Muscle of arm (tissue), 14 donors: ENCODE measurements at places on chromosomes 6 and 20. TPM values are rescaled to one million over a fixed set of nuclear protein-coding genes. Genes with fewer than 3 reads are reported as not detected.

- no peak for DNase-seq
These were observed 85.2 kb downstream of the PLEKHG1 start for GRCh38 chr6:150684714-150685459.

DNA sequence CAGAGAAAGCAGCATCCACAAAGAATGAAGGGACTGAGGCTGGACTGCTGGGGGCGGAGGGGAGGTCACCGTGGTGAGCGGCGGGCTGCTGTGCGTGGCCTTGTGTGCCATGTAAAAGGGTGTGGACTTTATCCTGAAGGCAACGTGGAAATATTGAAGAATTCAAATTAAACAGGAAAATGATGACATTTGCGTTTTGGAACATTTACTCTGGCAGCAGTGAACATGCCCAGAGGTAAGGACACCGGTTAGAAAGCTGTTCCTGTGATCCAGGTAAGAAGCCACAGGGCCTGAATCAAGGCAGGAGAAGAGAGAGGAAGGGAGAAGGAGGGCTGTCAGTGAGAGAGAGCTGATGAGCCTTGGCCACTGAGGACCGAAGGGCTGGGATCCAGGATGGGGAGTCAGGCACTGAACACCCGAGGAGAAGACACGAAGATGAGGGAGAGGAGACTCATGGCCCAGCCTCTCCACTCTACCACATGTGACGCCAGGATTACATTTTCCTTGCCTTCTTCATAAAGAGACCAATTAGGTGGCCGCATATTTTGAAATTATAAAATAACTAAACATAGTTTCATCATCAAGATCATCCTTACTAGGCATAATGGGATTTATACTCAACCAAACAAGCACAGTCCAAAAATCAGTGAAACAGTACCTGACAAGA lies 58.4 kb downstream of the TRAM2 start:
- no peak for DNase-seq

- no peak for DNase-seq
These were observed 40.4 kb downstream of the SPDEF start for GRCh38 chr6:34515473-34516387.

GRCh38 chr6:168054765-168055560 lies 24.0 kb downstream of the FRMD1 start:
- DNase-seq = no peak

DNA sequence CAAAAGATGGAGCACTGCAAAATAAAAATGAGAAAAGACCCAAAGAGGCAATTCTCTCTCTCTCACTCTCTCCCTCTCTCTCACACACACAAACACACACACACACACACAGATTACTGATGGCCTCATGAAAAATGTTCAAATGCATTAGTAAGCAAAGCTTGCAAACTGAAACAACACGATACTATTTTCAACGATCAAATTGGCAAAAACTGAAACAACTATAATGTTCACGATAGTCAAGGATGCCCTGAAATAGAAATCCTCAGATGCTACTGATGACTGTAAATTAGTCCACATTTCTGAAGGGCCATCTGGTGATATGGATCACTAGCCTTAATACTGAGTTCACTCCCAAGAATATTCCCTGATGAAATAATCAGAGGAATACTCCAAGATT lies 100.8 kb downstream of the TRERF1 start:
- DNase-seq = no peak

NUP43 gene
- 26.8 TPM for polyA plus RNA-seq
